Fibroblast of lung (primary cell): ENCODE measurements at places on chromosomes 5 and 9. TPM values are rescaled to one million over a fixed set of nuclear protein-coding genes. Genes with fewer than 3 reads are reported as not detected.

AGXT2 gene
- not detected in 2 replicates for total RNA-seq

DNA sequence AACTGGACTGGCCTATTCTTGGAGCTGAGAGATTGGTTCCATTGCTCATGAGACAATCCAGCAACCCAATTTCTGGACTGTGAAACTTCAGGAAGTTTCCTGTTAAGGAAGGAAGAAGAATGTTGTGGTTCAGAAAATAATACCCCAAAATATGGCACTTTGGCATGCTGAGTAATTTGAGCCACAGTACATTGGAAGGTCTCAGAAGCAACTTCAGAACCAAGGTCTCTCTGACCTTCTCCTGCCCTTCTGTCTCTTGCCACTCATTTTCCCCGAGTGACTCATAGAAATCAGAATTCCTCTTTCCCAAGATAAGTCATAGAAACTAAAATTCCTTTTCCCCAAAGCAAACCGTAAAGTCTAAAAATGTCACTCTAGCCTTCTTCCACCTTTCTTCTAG, 1366.1 kb downstream of the PTPRD start:
- H3K36me3 ChIP-seq = no peaks in the 10 kb centered on the region
- no peak overlapping the region for H3K4me3 ChIP-seq
- H3K27me3 ChIP-seq = no peaks in the 10 kb centered on the region
- peak; percentile 26 for DNase-seq

- no peaks in the 10 kb centered on the region for H3K27me3 ChIP-seq
- H3K4me1 ChIP-seq = no peaks in the 10 kb centered on the region
- no peak overlapping the region for H3K4me3 ChIP-seq
- peak; percentile 42 for DNase-seq
- H3K27ac ChIP-seq = no peak overlapping the region
Measured at GRCh38 chr5:80591352-80591751, 21.3 kb upstream of the ANKRD34B start.

GRCh38 chr5:77630114-77630680, 8.3 kb downstream of the OTP start:
- H3K36me3 ChIP-seq = no peaks in the 10 kb centered on the region
- H3K27me3 ChIP-seq = peaks cover 57% of the 10 kb centered on the region

CRB2 gene
- under 0.01 TPM in 1 of 2 replicates, not detected in the other for total RNA-seq

DNA sequence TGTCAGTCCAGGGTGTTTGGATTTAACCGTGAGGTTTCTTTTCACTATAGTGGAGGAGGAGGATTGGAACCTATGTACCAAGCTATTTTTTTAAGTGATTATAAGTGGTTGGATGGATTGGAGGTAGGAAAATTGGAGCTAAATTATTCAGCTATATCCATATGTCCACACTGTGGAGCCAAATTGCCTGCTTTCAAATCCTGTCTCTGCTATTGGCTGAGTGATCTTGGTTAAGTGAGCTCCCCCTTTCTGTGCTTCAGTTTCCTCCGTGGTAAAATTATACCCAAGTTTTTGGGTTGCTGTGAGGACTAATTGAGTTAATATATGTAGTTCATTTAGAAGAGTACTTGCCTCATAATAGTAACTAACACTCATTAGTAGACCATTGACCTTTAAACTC, 2.5 kb downstream of the CENPP start:
- H3K4me1 ChIP-seq = peaks cover 7% of the 10 kb centered on the region
- no peaks in the 10 kb centered on the region for H3K36me3 ChIP-seq
- no peak overlapping the region for H3K4me3 ChIP-seq
- no peaks in the 10 kb centered on the region for H3K27me3 ChIP-seq
- no peak overlapping the region for H3K27ac ChIP-seq
- peak; percentile 60 for DNase-seq

GRCh38 chr9:114916481-114916880, 13.9 kb downstream of the TNFSF8 start:
- H3K27me3 ChIP-seq = no peaks in the 10 kb centered on the region
- peak; percentile 21 for DNase-seq
- H3K27ac ChIP-seq = no peak overlapping the region
- no peaks in the 10 kb centered on the region for H3K36me3 ChIP-seq
- no peaks in the 10 kb centered on the region for H3K4me1 ChIP-seq

GARNL3 gene
- 3.9 and 6.4 TPM in 2 replicates for total RNA-seq

GRCh38 chr9:95060234-95060633, 257.3 kb downstream of the FANCC start:
- peaks cover 35% of the 10 kb centered on the region for H3K4me1 ChIP-seq
- peaks cover 14% of the 10 kb centered on the region for H3K36me3 ChIP-seq
- no peak overlapping the region for H3K4me3 ChIP-seq
- no peaks in the 10 kb centered on the region for H3K27me3 ChIP-seq
- no peak overlapping the region for H3K27ac ChIP-seq

ARL14EPL gene
- not detected in 2 replicates for total RNA-seq

DNA sequence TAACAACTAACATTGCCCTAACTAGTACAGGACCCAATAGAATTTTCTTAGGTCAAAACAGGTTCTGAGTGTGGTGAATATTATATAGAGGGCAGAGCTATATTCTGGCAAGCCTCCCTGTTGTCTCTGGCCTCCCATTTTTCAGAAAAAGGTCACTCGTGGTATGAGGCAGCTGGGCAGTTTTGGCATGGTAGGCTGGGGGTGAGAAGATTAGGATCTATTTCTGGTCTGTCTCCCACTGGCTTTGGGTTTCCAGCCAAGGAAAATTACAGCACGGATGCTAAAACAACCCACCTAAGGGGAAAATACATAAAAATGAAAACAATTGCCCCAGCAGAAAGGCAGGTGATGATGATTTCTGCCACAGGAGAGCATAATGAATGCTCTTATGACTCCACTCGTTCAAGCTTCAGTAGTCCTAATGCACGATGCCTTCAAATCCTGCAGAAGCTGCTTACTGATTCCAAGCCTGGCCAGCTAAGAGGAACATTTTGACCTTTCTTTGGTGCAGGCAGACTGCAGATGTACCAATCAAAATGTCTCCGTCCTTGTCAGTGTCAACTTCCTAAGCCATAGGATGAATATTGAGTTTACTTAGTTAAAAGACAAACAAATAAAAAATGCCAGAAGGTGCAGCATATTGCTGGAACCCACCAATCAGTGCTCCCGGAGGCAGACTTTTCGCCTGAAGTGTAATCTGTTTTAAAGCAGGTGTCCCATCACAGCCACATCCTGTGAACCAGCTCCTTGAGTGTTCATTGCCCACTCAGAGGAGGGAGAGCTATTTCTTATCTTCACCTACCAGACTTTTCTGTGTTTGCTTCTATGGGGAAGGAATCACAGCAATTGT, 435.4 kb downstream of the ZSWIM6 start:
- no peak overlapping the region for H3K27ac ChIP-seq
- H3K4me3 ChIP-seq = no peak overlapping the region
- no peaks in the 10 kb centered on the region for H3K4me1 ChIP-seq
- DNase-seq = no peak
- no peaks in the 10 kb centered on the region for H3K36me3 ChIP-seq
- no peaks in the 10 kb centered on the region for H3K27me3 ChIP-seq

NR4A3 gene
- total RNA-seq = 5.6 and 9.1 TPM in 2 replicates

- H3K4me3 ChIP-seq = no peak overlapping the region
- no peaks in the 10 kb centered on the region for H3K4me1 ChIP-seq
- no peaks in the 10 kb centered on the region for H3K36me3 ChIP-seq
- H3K27ac ChIP-seq = no peak overlapping the region
Measured at GRCh38 chr5:171684169-171684568, 101.4 kb upstream of the SMIM23 start.

DNA sequence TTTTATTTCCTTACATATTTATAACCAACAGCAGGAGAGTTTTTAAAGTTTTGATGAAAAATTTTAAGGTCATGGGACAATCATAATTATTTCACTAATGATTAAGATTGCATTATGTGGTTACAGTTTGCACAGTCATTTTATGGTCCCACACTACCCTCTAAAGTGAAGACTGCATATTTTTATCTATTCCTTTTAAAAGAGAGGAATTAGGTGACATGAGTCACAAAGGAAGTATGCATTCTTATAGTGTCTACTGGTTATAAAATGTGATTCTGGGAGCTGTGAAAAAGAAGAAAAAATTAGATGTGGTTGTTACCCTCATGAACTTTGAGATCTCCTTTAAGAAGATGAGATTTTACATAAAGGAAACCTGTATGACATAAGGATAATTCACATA, 87.9 kb upstream of the GRIA1 start:
- H3K27ac ChIP-seq = no peak overlapping the region
- peak; percentile 72 for DNase-seq
- H3K27me3 ChIP-seq = no peaks in the 10 kb centered on the region
- H3K4me3 ChIP-seq = no peak overlapping the region
- no peaks in the 10 kb centered on the region for H3K36me3 ChIP-seq

- no peak overlapping the region for H3K27ac ChIP-seq
- H3K27me3 ChIP-seq = no peaks in the 10 kb centered on the region
- no peaks in the 10 kb centered on the region for H3K4me1 ChIP-seq
- peaks cover 22% of the 10 kb centered on the region for H3K36me3 ChIP-seq
Measured at GRCh38 chr5:132758451-132758850, 11.2 kb downstream of the CCNI2 start.

HAPLN1 gene
- 0.17 TPM in 1 of 2 replicates, not detected in the other for total RNA-seq

DNA sequence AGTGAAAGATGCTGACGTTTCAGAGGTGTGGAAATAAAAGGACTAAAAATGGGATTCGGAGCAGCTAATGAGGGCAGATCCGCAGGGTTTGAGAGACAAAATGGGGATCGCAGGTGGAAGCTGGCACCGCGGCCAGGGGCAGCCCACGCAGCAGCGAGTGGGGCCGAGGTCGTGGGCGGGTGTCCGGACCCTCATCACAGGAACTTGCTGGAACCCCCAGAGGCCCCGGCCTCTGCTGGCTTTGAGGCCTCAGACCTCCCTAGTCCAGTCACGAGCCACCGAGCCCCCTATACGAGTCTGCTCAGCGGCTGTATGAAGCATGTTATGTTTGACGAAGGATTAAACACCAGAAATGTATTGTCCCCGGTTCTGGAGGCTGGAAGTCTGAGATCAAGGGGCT, 45.8 kb upstream of the FCN1 start:
- H3K36me3 ChIP-seq = no peaks in the 10 kb centered on the region
- no peak overlapping the region for H3K4me3 ChIP-seq
- DNase-seq = no peak
- no peaks in the 10 kb centered on the region for H3K27me3 ChIP-seq

OGN gene
- total RNA-seq = 1.3 and 6.2 TPM in 2 replicates

SMARCA2 gene
- total RNA-seq = 52.1 and 62.3 TPM in 2 replicates

DNA sequence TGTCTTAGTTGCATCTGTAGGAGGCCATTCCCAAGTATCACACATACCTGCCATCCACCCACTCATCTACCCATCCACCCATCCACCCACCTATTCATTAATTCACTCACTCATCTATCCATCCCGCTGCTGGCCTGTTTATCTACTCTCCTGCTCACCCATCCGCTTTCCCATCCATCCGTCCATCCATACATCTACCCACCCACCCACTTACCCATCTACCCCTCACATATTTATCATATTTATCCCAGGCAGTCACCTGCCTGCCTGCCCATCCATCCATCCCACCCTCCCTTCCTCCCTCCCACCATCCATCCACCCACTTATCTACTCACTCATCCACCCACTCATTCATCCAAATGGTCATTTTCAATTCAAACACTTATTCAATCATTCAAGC, 143.9 kb upstream of the PANK3 start:
- H3K27ac ChIP-seq = no peak overlapping the region
- no peak overlapping the region for H3K4me3 ChIP-seq
- H3K27me3 ChIP-seq = no peaks in the 10 kb centered on the region
- no peaks in the 10 kb centered on the region for H3K36me3 ChIP-seq
- DNase-seq = no peak
- no peaks in the 10 kb centered on the region for H3K4me1 ChIP-seq

- no peak overlapping the region for H3K4me3 ChIP-seq
- H3K36me3 ChIP-seq = no peaks in the 10 kb centered on the region
- DNase-seq = no peak
- no peaks in the 10 kb centered on the region for H3K27me3 ChIP-seq
Measured at GRCh38 chr9:27404661-27405060, 107.7 kb upstream of the EQTN start.

BHMT gene
- total RNA-seq = 0.17 TPM in 1 of 2 replicates, not detected in the other

DNA sequence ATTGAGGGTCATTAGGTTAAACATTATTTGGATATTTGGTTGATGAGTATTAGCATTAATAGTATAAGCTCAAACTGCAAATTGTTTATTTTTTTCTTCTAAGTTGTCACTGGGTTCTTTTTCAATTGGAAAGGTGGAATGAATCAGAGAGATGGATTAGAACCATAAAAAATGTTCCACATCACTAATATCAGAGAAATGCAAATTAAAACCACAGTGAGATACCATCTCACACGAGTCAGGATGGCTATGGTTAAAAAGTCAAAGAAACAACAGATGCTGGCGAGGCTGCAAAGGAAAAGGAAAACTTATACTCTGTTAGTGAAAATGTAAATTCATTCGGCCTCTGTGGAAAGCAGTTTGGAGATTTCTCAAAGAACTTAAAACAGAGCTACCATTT, 122.8 kb downstream of the CCDC192 start:
- H3K36me3 ChIP-seq = no peaks in the 10 kb centered on the region
- H3K4me3 ChIP-seq = no peak overlapping the region
- H3K27ac ChIP-seq = no peak overlapping the region
- DNase-seq = peak; percentile 83

DNA sequence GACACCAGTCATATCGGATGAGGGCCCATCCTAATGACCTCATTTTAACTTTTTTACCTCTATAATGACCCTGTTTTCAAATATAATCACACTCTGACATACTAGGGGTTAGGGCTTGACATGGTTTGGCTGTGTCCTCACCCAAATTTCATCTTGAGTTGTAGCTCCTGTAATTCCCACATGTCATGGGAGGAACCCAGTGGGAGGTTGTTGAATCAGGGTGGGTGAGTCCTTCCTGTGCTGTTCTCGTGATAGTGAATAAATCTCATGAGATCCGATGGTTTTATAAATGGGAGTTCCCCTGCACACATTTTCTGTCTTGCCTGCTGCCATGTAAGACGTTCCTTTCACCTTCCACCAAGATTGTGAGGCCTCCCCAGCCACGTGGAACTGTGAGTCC, 71.8 kb downstream of the THBS4 start:
- no peaks in the 10 kb centered on the region for H3K36me3 ChIP-seq
- H3K4me3 ChIP-seq = no peak overlapping the region
- H3K27ac ChIP-seq = no peak overlapping the region
- DNase-seq = no peak
- H3K27me3 ChIP-seq = peaks cover 2% of the 10 kb centered on the region

- peaks cover 4% of the 10 kb centered on the region for H3K4me1 ChIP-seq
- peak overlapping the region; percentile 93 for H3K4me3 ChIP-seq
- peak; percentile 74 for DNase-seq
- no peaks in the 10 kb centered on the region for H3K36me3 ChIP-seq
- peak overlapping the region; percentile 89 for H3K27ac ChIP-seq
Measured at GRCh38 chr9:113219969-113220368, 1.1 kb downstream of the FKBP15 start.

GNG10 gene
- 54.4 and 64.1 TPM in 2 replicates for total RNA-seq

ECSCR gene
- total RNA-seq = not detected in 2 replicates
